Spleen (tissue), 13 donors: ENCODE measurements at places on chromosomes 16 and 17. TPM values are rescaled to one million over a fixed set of nuclear protein-coding genes. Genes with fewer than 3 reads are reported as not detected.

- no peak overlapping the region for H3K4me3 ChIP-seq
- H3K27me3 ChIP-seq, result no peaks in the 10 kb centered on the region
- H3K36me3 ChIP-seq, result no peaks in the 10 kb centered on the region
- no peak for DNase-seq
- H3K27ac ChIP-seq, result peak overlapping the region; percentile 28
Measured at GRCh38 chr16:53865494-53865863, 161.5 kb downstream of the FTO start.

The QPRT gene
- 15.0 TPM for total RNA-seq

DNA sequence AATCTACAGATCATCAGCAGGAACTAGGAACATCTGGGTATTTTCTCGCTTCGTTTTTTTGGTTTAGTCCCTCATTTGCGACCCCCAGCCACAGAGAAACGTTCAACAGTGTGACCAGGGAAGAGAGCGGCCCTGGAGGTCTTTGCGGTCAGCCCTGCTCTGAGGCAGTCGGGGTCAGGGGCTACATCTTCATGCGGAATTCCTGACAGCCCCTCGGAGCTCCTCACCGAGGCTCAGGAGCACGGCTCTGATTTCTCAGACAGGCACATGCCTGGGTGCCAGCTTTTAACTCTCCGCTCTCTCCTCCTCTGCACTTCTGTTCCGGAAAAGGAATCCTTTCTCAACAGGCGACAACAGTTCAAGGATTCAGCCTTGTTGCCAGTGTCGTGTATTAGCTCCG, 8.0 kb upstream of the WDR45B start:
- H3K27ac ChIP-seq, result no peak overlapping the region
- DNase-seq, result no peak
- H3K27me3 ChIP-seq, result no peaks in the 10 kb centered on the region
- peaks cover 16% of the 10 kb centered on the region for H3K4me1 ChIP-seq

DNA sequence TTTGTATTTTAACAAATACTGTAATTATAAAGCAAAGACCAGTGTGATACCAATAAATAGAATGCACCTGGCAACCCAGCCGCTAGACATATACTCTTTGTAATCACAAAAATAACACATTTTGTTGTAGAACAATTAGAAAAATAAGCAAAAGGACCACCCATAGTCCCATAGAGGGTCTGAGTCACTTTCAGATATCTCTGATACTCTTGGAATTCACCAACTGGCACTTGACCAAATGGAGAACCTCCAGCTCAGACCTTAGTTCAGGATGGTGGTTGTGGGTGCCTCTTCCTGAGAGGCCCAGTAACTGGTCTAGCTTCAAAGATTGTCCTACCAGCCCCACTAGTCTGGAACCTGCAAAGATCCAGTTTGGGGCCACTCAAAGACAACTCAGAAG, 789 bp upstream of the TERF2 start:
- no peak for DNase-seq
- H3K27me3 ChIP-seq, result no peaks in the 10 kb centered on the region
- H3K27ac ChIP-seq, result no peak overlapping the region
- H3K36me3 ChIP-seq, result peaks cover 17% of the 10 kb centered on the region
- peaks cover 37% of the 10 kb centered on the region for H3K4me1 ChIP-seq

- H3K4me1 ChIP-seq, result no peaks in the 10 kb centered on the region
- H3K27me3 ChIP-seq, result no peaks in the 10 kb centered on the region
- H3K27ac ChIP-seq, result no peak overlapping the region
- no peaks in the 10 kb centered on the region for H3K36me3 ChIP-seq
Measured at GRCh38 chr16:30977502-30977901, 7.5 kb upstream of the HSD3B7 start.

DNA sequence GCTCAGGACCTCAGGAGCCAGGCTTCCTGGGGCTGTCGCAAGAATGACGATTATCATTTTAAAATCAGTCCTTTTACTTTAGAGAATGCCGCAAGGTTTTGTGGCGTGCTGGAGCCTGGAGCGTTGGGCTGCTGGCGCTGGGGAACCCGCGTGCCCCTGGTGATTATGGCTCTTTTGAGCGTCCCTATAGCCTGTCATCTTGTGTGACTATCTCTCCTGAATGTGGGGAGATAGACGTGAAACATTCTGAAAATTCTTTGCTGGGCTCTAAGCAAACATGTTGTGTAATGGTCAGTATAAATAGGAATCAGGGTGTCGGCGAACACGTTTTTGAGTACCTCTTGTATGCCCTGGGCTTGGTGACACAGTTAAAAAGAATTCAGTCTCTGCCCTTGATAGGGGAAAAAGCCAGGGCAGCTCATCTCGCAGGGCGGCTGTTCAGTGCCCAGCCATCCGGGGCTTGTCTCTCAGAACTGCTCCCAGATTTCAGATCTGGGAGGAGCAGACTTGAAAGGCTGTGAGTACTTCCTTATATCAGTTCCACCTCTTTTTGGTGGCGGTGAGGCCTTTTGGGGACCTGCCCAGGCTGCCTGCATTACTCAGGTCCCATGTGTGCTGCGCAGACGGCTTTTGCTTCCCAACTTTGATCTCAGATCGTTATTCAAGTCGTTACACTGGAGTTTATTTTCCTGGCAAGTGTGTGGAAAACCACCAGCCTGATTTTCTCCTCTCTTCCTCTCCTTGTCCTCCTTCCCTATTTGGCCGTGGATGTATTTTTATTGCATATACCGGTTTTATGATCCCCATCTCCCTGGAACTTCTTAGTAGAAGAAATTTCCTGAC, 973 bp downstream of the SLC7A6 start:
- H3K4me3 ChIP-seq, result peak overlapping the region; percentile 95
- no peak for DNase-seq
- peak overlapping the region; percentile 97 for H3K27ac ChIP-seq
- peaks cover 17% of the 10 kb centered on the region for H3K4me1 ChIP-seq
- no peaks in the 10 kb centered on the region for H3K27me3 ChIP-seq

GRCh38 chr17:65446838-65447526, 114.5 kb downstream of the AXIN2 start:
- H3K36me3 ChIP-seq, result no peaks in the 10 kb centered on the region
- H3K4me3 ChIP-seq, result no peak overlapping the region
- no peak for DNase-seq
- no peaks in the 10 kb centered on the region for H3K27me3 ChIP-seq

The CYGB gene
- total RNA-seq, result 9.9 TPM

DNA sequence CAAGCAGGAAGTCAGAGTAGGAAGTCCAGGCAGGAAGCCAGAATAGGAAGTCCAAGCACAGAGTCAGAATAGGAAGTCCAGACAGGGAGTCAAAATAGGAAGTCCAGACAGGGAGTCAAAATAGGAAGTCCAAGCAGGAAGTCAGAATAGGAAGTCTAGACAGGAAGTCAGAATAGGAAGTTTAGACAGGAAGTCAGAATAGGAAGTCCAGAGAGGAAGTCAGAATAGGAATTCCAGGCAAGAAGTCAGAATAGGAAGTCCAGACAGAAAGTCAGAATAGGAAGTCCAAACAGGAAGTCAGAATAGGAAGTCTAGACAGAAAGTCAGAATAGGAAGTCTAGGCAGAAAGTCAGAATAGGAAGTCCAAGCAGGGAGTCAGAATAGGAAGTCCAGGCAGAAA, 105.3 kb upstream of the C16orf82 start:
- no peaks in the 10 kb centered on the region for H3K4me1 ChIP-seq
- H3K4me3 ChIP-seq, result no peak overlapping the region
- DNase-seq, result no peak
- no peaks in the 10 kb centered on the region for H3K27me3 ChIP-seq
- H3K36me3 ChIP-seq, result no peaks in the 10 kb centered on the region
- no peak overlapping the region for H3K27ac ChIP-seq

GRCh38 chr16:46916980-46917379, 32.8 kb downstream of the GPT2 start:
- peaks cover 48% of the 10 kb centered on the region for H3K4me1 ChIP-seq
- H3K4me3 ChIP-seq, result no peak overlapping the region
- H3K27me3 ChIP-seq, result no peaks in the 10 kb centered on the region
- DNase-seq, result no peak

DNA sequence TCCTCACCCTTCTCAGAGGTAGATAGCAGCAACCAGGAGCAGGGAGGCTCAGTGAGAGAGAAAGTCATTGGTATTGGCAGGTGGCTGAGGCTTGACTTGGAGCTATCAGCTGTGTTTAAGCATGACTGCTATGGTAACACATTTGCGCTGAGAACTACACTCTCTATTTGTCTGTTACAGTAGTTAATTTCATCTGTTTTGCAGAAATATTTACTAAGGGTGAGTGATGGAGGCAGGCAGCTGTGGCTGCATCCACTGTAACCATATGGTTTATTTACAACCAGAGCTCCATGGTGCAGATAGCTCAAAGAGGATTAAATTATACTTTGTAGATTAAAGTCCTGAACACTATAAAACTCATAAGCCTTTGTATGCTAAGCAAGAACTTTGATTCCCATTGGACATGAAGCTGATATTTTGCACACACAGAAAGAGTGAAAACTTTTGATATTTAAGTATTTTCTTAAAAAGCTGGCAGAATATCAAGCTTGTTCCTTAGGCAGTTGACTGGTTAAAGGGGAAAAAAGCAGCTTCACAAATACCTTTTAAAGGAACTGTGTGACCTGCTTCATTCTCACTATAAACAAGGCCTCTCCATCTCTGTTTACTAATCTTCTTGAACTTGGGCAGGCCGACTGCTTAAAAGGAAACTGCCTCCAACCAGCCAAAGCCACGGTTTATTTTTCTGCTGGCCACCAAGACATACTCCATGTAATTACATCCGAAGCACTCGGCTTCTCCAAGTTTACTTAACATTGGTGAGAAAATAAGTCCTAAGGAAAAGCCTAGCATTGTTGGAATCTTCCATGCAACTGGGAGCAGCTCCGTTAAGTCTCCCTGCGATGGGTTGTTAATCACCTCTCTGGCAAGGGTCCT, 299.8 kb upstream of the ZFHX3 start:
- H3K4me1 ChIP-seq, result no peaks in the 10 kb centered on the region
- H3K36me3 ChIP-seq, result no peaks in the 10 kb centered on the region
- H3K4me3 ChIP-seq, result no peak overlapping the region
- DNase-seq, result no peak

- DNase-seq, result no peak
- H3K4me3 ChIP-seq, result peak overlapping the region; percentile 32
- no peaks in the 10 kb centered on the region for H3K27me3 ChIP-seq
- H3K27ac ChIP-seq, result peak overlapping the region; percentile 85
Measured at GRCh38 chr17:48841395-48841831, 10.6 kb downstream of the CALCOCO2 start.

- no peaks in the 10 kb centered on the region for H3K27me3 ChIP-seq
- H3K36me3 ChIP-seq, result no peaks in the 10 kb centered on the region
- H3K4me1 ChIP-seq, result peaks cover 9% of the 10 kb centered on the region
- no peak overlapping the region for H3K4me3 ChIP-seq
- H3K27ac ChIP-seq, result no peak overlapping the region
Measured at GRCh38 chr17:68381076-68381900, 76.0 kb downstream of the WIPI1 start.

GRCh38 chr16:12062343-12063003, 85.9 kb downstream of the SNX29 start:
- no peaks in the 10 kb centered on the region for H3K27me3 ChIP-seq
- H3K36me3 ChIP-seq, result peaks cover 47% of the 10 kb centered on the region
- peaks cover 5% of the 10 kb centered on the region for H3K4me1 ChIP-seq
- no peak overlapping the region for H3K4me3 ChIP-seq
- no peak for DNase-seq

- peaks cover 16% of the 10 kb centered on the region for H3K27me3 ChIP-seq
- no peak overlapping the region for H3K4me3 ChIP-seq
- H3K27ac ChIP-seq, result no peak overlapping the region
- peak; percentile 94 for DNase-seq
- H3K4me1 ChIP-seq, result peaks cover 39% of the 10 kb centered on the region
Measured at GRCh38 chr17:45218895-45219661, 2.6 kb upstream of the FMNL1 start.

The TBC1D3H gene
- not detected for total RNA-seq

DNA sequence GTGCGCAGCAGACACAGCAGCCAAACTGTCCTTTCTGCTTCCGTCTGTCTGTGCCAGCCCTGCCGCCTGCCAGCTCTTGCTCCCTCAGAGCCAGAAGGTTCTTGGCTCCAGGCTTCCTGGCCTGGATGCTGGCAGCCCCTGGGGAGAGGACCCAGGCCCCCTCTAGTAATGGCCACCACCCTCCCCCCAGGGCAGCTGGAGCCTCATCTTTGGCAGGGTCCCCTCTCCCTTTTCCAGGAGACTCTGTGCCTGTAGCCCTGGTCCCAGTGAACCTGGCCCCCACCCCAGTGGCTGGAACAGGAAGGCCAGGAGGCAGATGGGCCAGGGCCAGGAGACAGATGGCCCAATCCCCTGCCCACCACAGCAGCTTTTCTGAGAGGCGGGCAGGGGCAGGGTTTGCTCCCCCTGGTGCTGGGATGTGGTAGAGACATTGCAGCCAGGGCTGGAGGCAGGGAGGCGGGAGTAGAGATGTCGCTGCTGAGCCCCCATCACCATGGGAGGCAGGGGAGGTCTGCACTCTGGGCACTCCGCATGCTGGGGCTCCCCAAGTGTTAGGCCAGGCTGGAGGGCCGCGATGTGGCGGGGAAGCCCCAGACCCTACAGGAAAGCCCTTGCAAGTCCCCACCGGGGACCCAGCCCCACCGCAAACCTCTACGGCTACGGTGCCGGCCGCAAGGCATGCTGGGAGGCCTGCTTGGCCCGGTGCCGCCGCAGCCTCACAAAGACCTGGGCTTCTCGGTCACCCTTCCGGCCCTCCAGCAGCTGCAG, 16.7 kb downstream of the UNC13D start:
- peaks cover 56% of the 10 kb centered on the region for H3K36me3 ChIP-seq
- DNase-seq, result peak; percentile 86
- no peaks in the 10 kb centered on the region for H3K27me3 ChIP-seq
- H3K27ac ChIP-seq, result peak overlapping the region; percentile 67

DNA sequence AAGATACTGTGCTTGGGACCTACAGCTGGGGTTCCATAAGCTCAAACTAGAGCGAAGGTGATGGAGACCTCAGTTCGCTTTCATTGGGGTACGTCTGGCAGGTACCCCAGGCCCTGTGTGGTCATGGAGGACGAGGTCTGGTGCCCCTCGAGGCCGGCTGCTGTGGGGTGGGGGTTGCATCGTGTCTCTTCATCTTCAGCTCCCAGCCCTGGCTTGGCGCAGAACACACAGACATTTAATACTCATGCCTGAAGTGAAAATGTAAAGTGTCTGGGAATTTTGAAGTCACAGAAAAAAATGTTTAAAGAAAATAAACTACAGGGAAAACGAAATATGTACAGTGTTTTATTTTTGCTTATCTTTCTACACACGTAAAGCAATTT, 80.5 kb downstream of the TBC1D16 start:
- peaks cover 28% of the 10 kb centered on the region for H3K4me1 ChIP-seq
- no peaks in the 10 kb centered on the region for H3K27me3 ChIP-seq
- no peak for DNase-seq
- no peak overlapping the region for H3K27ac ChIP-seq
- H3K4me3 ChIP-seq, result no peak overlapping the region

GRCh38 chr17:72363089-72363610, 242.3 kb downstream of the SOX9 start:
- no peak overlapping the region for H3K4me3 ChIP-seq
- DNase-seq, result no peak
- H3K4me1 ChIP-seq, result no peaks in the 10 kb centered on the region
- no peaks in the 10 kb centered on the region for H3K36me3 ChIP-seq
- H3K27ac ChIP-seq, result no peak overlapping the region

DNA sequence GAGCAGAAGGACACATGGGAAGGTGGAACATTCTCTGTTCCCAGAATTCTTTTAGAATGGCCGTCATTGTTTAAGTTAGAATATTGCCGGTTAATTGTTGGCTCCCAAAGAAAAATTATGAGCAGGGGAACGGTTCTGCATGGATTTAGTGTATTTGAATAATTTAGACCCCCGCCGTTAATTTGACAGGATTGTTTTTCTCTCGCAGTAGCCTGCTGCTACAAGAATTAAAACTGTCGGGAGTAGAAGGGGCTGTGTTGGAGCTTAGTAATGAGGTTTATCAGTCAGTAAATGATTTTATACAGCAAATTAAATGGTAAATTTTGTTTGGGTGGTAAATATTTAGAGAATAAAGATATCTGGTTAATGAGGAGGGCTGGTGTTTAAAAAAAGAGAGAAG, 431.2 kb upstream of the DYNLRB2 start:
- no peak for DNase-seq
- H3K36me3 ChIP-seq, result no peaks in the 10 kb centered on the region
- H3K4me3 ChIP-seq, result no peak overlapping the region
- no peaks in the 10 kb centered on the region for H3K27me3 ChIP-seq
- H3K27ac ChIP-seq, result no peak overlapping the region
